ENCODE measurements at places on chromosomes 3 and 15. TPM values are rescaled to one million over a fixed set of nuclear protein-coding genes. Genes with fewer than 3 reads are reported as not detected.

DNA sequence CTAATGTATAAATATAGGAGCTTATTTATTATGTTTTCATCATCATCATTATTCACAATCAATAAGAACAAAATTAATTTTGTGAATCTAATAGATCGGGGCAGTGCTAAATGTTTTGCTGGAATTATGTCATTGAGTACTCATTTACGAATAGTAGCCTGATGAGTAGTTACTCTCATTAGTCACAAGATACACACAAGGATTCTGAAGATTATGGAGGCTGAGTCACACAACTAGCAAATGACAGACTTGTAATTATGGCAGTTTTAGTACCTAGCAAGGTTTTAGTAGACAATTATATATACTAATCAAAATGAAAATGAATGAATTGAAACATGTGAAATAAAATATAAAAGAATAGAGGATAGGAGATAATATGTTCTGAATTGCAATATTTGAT is 954.2 kb downstream of the CADM2 start:
- no peaks in the 10 kb centered on the region for H3K27me3 ChIP-seq
- H3K4me3 ChIP-seq: no peak overlapping the region
- no peak overlapping the region for H3K27ac ChIP-seq
- no peaks in the 10 kb centered on the region for H3K4me1 ChIP-seq

GRCh38 chr15:26662283-26662682 is 110.6 kb downstream of the GABRB3 start:
- no peaks in the 10 kb centered on the region for H3K27me3 ChIP-seq
- no peak overlapping the region for H3K4me3 ChIP-seq
- H3K4me1 ChIP-seq: peaks cover 2% of the 10 kb centered on the region
- H3K36me3 ChIP-seq: no peaks in the 10 kb centered on the region
- H3K27ac ChIP-seq: no peak overlapping the region

DNA sequence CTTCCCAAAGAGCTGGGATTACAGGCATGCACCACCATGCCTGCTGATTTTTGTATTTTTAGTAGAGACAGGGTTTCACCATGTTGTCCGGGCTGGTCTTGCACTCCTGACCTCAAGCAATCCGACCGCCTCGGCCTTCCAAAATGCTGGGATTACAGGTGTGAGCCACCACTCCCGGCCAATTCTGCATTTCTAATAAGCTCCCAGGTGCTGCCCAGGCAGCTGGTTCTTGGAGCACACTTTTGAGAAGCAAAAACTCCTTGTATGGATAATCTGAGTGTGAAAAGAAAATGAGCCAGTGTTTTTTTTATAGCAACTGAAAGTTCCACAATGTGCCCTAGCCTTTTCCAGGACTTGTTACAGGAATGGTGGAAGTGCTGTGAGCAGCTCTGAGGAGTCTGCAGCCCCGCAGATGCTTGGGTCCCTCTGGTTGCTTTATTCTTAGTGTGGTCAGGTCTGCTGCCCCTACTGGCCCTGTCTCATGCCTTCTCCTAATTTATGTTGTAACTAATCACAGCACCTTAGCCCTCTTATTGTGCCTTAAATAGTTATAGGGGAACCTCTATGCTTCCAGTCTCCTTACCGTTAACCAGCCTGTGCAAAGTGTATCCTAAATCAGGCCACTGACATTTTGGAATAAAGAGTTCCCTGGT is 13.5 kb upstream of the KCNAB1 start:
- H3K4me3 ChIP-seq: no peak overlapping the region
- no peak for DNase-seq
- H3K4me1 ChIP-seq: no peaks in the 10 kb centered on the region
- H3K27me3 ChIP-seq: no peaks in the 10 kb centered on the region

DNA sequence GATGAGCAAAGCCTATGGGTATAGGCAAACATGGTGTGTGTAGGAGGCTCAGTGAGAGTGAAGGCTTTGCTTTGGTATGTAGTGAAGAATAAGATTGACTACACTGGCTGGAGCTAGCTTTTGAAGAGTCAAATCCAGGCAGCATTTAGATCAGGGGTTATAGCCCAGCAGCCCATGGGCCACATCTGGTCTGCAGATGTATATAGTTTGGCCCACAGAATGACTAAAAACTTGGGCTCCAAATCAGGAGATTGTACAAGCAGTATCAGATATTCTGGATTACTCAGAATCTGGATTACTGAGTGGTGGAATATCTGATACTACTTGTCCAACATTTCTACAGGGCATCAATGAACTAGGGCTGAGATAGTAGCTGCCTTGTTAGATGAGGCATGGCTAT is 92.9 kb upstream of the FGF7 start:
- H3K27me3 ChIP-seq: no peaks in the 10 kb centered on the region
- peaks cover 2% of the 10 kb centered on the region for H3K36me3 ChIP-seq
- H3K27ac ChIP-seq: no peak overlapping the region
- H3K4me3 ChIP-seq: no peak overlapping the region
- DNase-seq: no peak

GADL1 gene
- total RNA-seq: 0.12 TPM

GRCh38 chr3:117443014-117443413 is 733.4 kb downstream of the TUSC7 start:
- H3K27me3 ChIP-seq: no peaks in the 10 kb centered on the region
- DNase-seq: no peak
- no peaks in the 10 kb centered on the region for H3K4me1 ChIP-seq
- H3K27ac ChIP-seq: no peak overlapping the region

DNA sequence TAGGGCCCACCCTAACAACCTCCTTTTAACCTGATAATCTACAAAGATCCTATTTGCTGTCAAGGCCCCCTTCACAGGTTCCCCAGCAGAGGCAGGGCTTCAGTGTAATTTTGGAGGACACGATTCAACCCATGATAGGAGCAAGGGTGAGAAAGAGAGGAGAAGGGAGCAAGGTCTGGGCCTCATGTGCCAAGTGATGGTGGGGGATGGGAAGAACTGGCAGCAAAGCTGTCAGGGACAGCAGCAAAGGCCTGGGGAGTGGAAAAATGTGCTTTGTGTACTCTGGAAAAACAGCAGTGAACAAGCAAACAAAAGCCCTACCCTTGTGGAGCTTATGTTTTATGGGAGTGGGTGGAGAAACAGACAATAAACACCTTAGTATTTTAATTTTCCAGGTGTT is 2.7 kb upstream of the GALNT15 start:
- peaks cover 15% of the 10 kb centered on the region for H3K4me1 ChIP-seq
- no peak overlapping the region for H3K27ac ChIP-seq
- peaks cover 19% of the 10 kb centered on the region for H3K27me3 ChIP-seq
- DNase-seq: no peak

CD276 gene
- total RNA-seq: 184 TPM

DNA sequence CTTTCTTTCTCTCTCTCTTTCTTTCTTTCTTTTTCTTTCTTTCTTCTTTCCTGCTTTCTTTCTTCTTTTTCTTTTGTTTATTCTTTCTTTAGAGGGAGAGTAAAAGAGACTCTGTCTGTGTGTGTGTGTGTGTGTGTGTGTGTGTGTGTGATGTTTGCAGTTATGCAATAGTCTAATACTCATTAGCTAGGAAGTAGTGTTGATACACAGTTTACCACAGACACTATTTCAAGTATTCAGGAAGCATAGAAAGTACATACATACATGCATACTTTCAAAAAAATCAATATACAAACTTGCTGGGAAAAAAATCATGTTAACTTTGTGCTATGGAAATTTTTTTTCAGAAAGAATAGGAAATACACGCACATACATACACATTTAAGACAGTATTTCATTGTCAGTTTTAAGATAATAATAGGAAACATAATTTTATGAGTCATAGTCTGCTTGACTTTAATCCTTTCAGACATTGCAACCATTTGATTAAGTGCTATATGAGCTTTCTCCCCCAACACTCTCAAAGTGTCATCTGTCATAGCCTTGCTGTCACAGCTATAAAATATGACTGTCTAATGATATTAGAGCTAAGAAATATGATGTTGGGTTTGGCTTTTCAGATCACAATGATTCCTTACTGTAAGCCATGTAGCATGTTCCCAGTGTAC is 74.9 kb upstream of the EPHA3 start:
- no peaks in the 10 kb centered on the region for H3K27me3 ChIP-seq
- H3K4me3 ChIP-seq: no peak overlapping the region
- peaks cover 3% of the 10 kb centered on the region for H3K36me3 ChIP-seq
- H3K27ac ChIP-seq: no peak overlapping the region
- no peak for DNase-seq

DNA sequence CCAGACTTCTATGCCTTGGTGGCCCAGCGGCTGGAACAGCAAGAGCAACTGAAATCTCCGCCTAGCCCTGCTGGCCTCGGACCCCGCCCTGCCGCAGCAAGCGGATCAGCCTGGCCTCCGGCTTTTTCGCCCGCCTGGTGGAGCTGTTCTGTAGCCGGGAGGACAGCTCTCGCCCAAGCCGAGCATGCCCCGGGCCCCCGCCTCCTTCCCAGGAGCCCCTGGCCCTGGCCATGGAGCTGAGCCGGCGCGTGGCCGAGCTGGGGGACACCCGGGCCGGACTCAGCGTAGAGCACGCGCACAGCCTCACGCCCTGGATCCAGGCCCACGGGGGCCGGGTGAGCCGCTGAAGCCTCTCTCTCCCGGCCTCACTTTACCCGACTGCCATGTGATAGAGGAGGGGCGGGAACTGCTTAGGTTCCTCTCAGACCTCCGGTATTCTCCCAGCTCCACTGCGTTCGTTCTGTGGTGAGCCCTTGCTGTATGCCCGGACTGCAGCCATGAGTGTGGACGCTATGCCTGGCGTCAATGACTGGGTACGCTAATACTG is 24.1 kb upstream of the MRPL3 start:
- no peak overlapping the region for H3K4me3 ChIP-seq
- H3K36me3 ChIP-seq: no peaks in the 10 kb centered on the region
- DNase-seq: peak; percentile 44
- H3K27me3 ChIP-seq: peaks cover 19% of the 10 kb centered on the region
- H3K4me1 ChIP-seq: no peaks in the 10 kb centered on the region

DNA sequence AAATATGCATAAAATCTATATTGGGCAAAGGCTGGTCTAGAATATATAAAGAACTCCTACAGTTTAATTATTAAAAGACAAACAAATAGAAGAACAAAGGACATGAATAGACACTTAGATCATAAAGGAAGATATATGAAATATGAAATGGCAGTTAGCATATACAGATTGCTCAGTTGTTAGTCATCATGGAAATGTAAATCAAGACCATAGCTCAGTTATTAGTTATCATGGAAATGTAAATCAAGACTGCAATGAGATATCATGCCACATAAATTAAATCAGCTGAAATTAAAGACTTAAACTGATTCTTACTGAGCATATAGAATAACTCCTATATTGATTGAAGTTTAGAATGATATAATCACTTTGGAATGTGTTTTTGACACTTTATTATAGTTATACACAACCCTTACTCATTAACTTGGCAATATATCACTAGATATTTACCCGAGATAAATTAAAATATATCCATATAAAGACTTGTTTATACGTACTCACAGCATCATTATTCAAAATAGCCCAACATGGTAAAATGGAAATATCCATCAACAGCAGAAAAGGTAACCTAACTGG is 45.2 kb upstream of the GOLGA8B start:
- H3K4me1 ChIP-seq: no peaks in the 10 kb centered on the region
- H3K36me3 ChIP-seq: no peaks in the 10 kb centered on the region
- H3K4me3 ChIP-seq: no peak overlapping the region
- no peak for DNase-seq
- no peak overlapping the region for H3K27ac ChIP-seq
- peaks cover 33% of the 10 kb centered on the region for H3K27me3 ChIP-seq

- H3K36me3 ChIP-seq: no peaks in the 10 kb centered on the region
- H3K4me3 ChIP-seq: no peak overlapping the region
- H3K4me1 ChIP-seq: peaks cover 25% of the 10 kb centered on the region
- peaks cover 2% of the 10 kb centered on the region for H3K27me3 ChIP-seq
These were observed 22.2 kb downstream of the IQSEC1 start for GRCh38 chr3:13051066-13051465.

COL6A5 gene
- not detected for total RNA-seq
